ENCODE measurements at places on chromosomes 2 and 18.

GRCh38 chr18:52536039-52536438 is 196.0 kb downstream of the DCC start:
- no peak for DNase-seq

- DNase-seq: peak; percentile 61
These were observed 30.1 kb upstream of the ZNF516 start for GRCh38 chr18:76524900-76525698.

DNA sequence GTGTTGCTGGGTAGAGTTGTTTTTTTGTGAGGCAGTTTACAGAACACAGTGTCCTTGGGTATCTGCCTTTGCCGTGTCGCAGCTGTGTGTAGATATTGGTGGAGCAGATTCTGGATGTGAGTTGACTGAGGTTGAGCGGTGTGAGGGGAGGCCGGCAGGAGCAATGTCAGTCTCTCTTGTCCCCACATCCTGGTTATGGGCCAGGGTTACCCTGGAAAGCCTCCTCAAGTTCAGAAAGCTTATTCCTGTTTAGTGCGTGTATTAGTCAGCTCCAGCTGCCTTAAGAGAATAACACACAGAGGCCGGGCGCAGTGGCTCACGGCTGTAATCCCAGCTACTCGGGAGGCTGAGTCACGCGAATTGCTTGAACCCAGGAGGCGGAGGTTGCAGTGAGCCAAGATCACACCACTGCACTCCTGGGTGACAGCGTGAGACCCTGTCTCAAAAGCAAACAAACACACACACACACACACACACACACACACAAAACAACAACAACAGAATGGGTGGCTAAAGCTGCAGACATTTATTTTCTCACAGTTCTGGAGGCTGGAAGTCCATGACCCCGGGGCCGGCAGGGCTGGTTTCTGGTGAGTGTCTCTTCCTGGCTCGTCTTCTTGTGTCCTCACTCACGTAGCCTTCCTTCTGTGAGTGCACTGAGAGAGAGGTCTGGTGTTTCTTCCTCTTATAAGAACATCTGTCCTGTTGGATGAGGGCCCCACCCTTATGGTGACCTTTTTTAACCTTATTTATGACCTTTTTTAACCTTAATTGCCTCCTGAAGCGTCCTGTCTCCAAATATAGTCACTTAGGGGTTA is 5.1 kb downstream of the NCK2 start:
- DNase-seq: peak; percentile 22

DNA sequence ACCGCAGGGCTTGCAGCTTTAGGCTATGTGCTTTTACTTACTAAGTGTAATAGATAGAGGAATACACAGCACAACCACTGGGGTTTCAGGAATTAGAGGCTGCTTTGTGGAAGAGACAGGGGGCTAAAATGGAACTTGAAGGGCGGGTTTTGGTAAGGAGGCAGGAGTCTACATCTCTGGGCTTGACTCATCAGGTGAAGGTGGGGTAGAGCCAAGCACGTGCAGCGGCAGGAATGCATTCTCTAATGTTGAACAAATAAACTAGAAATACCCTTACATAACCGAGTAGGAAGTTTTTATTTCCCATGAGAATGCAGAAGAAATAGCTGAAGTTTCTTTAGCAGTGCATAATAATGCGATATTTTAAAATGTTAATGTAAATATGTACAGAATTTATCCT is 673.8 kb upstream of the SALL3 start:
- DNase-seq: no peak

- DNase-seq: no peak
These were observed 17.4 kb downstream of the MYO7B start for GRCh38 chr2:127552846-127553245.

- no peak for DNase-seq
These were observed 1.8 kb upstream of the ZC3H8 start for GRCh38 chr2:112256654-112257053.

GRCh38 chr2:223805008-223805407 is 32.4 kb downstream of the AP1S3 start:
- DNase-seq: no peak

DNA sequence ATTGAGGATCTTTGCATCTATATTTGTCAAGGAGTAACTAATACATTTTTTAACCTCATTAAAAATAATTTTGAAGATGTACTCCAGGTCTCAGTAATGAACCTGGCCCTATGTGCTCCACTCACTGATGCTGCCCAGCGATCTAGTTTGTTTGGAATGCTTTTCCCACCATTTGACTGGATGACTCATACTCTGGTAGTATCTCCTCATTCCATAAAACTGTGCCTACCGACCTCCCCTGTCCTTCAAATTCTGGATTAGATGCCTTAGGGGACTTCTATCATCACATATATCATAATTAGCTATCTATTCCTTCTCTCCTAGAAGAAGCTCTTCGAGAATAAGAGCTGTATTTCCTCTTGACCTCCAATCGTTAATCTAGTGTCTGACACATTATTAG is 83.8 kb downstream of the FAM117B start:
- DNase-seq: peak; percentile 69

- peak; percentile 68 for DNase-seq
These were observed at the start of gene CDC42EP3 for GRCh38 chr2:37671009-37671815. CDC42EP3 (minus strand) TSS chr2:37671642; CDS start chr2:37646587, 25,055 bp downstream.

DNA sequence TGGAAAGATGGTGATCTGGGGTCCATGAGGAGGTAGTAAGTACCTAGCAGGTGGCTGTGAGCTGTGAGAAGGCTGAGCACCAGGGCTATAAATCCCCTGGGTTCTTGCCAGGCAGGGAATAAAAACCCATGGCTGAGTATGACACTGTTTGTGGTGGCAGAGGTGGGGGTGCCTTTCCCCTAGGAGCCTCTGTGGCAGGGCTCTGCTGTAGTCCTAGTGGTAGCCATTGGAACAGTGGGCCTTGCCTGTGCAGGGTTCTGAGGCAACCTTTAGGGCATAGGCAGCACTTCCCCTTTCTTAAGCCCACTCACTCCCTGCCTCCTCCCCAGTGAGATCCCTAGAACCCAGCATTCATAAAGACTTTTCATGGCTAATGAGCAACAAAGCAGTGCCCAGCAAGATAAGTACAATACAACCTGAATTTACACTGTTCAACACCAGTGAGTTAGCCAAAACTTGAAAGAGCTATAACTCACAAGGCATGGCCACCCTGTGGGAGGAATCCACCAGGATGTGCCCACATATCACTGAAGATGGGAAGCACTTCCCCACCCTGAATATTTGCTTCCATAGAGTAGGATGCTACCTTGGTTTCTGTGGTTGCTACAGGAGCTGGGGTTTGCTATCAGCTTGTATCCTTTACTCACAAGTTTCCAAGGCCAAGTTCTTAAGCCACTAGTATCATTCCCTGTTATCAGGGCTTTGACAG is 100.9 kb upstream of the NEUROD1 start:
- no peak for DNase-seq

GRCh38 chr2:82875858-82876257 is 1583.2 kb downstream of the SUCLG1 start:
- DNase-seq: no peak

GRCh38 chr2:232126301-232127099 is 165.0 kb downstream of the DIS3L2 start:
- no peak for DNase-seq

DNA sequence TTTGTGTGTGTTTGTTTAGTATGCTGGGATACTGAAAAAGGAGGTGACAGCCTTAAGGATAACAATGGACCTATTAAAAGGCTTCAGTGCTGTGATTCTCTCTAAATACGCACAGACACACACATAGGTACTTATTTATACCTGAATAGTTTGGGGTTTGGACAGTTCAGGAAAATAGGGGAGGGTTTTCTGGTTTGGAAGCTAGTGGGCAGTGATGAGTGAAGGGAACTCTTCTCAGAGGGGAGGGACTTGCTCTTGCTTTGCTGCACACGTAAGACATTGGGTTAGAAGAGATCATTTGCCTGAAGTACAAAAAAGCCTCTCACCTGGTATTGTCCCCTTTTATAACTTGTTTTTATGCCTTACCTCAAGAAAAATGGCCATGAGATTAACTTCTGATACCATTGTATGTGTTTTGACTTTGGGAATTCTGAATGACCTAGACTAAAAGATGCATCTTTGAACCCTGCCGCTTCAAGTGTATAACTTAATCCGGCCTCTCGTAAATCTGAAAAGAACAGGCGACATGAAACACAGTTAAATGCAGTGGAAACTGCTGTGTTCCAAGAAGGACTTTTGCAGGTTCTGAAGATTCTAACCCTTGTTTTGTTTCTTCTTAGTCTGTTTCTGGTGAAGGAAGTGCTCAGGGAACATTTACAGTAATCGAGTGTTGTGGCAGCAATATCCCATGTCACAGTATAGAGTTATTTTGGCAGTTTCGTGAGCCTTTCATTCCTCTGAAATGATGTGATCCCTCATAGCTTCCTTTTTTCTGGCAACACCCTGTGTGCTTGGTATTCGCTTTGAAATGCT is 2.5 kb downstream of the CRIM1 start:
- DNase-seq: peak; percentile 80

- no peak for DNase-seq
These were observed 24.4 kb downstream of the CRYGD start for GRCh38 chr2:208099682-208100470.

DNA sequence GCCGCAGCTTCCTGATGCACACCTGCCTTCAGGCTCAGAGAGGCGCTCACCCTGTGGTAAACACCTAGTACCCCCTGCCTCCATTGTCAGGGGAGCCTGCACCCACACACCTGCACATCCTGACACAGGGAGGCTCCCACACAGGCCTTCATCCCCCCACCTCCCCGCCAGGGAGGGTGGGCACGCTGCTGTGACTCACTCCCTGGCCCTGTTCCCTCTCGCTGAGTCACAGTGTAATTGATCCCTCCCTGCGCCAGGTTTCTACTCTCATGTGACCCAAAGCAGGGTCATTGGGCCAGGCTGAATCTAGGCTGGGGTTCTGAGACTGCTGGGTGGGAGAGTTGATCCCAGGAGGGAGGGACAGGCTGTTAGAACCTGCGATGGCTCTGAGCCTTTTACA is 8.5 kb upstream of the CELF4 start:
- DNase-seq: no peak

DNA sequence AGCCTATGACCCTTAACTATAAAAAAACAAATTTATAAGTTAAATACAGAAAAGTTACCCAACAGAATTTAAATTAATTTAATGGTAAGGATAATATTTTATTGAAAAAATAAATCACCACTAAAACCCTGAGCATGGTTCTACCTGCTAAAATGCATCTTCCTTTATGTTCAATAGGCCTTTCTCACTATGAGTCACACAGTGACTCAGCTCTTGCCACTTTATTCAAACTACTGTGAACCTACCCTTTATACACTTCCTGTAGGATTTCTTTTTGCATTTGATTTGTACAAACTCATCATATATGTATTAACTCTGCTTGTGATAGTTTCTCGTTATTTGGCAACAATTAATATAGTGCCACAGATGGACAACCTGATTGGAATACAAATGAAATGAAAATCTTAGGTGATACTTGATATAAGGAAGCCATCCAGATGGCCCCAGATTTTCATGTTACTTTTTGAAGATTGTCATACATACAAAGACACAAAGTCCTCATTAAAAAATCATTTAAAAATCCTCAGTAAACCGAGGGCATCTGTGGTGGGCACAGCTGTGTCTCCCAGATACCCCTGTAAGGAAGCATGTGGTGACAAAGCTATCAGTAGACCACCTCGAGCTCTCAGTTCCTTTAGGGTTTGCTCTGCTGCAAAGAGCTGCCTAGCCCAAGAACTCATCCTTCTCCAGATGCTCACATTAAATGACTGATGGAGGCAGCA is 55.2 kb upstream of the COBLL1 start:
- peak; percentile 78 for DNase-seq

DNA sequence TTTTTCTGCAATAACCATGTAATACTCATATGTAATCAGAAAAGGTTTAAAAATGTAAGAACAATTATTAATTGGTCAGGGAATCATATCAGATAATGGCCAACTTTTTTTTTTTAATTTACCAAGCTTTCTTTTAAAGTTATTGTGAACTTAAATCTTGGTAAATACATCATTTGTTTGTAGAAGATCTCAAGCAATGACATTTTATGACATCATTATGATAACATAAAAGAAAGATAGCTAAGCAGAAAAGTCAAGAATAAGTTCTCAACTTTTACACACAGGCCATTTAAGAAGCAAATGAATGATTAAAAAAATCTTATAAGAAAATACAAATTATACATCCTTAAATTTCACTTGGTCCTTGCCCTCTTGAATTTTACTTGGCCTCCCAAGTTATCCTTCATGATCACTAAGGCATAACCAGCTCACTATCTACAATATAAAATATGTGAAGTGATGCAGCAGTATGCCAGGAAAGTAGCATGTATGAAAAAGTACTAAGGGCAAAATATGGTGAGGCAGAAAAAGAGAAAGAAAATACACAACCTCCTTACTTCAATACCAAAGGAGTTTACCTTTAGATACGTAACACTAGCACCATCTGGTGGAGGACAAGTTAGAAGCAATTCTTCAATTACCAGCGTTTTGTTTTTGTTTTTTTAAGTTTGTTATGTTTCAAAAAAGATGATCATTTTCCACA is 116.6 kb downstream of the SRBD1 start:
- DNase-seq: peak; percentile 59

- no peak for DNase-seq
These were observed 49.2 kb downstream of the FBXO48 start for GRCh38 chr2:68417926-68418325.

- no peak for DNase-seq
These were observed 259.6 kb upstream of the UBE2E3 start for GRCh38 chr2:180720829-180721228.

- no peak for DNase-seq
These were observed 96.6 kb upstream of the GPR45 start for GRCh38 chr2:105144941-105145300.

GRCh38 chr2:187547353-187547979 is 6.8 kb downstream of the TFPI start:
- peak; percentile 95 for DNase-seq

DNA sequence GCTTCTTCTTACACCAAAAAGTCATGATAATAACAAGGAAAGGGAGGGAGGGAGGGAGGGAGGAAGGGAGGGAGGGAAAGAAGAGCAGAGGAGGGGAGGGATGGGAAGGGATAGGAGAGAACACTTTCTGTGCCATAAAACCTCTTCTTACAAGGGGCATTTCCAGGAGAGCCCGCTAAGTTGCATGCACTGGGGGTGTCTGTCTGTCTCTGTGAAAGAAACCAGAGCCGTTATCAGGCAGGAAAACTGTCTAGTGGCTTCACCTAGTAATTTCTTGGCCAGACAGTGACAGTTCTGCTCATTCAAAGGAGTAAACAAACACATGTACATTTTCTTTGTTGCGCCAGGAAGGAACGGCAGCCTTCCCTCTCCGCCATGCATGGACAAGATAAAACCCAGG is 45.8 kb downstream of the AQP12A start:
- no peak for DNase-seq
